ENCODE measurements at places on chromosomes 6 and 20.

DNA sequence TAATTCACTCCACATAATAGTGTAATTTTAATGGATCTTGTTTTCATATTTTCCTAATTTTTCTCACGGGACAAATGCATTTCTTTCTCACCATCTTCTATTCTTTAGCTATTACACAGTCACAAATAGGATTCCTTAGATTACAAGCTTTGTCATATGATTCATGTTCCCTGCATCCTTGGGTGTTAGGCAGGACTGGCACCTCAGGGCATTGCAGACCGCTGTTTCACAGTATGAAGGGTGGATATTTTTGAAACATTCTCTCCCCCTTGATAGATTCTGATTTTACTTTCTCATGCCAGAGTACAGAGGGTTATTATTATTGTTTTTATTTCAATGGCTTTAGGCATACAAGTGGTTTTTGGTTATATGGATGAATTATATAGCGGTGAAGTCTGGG lies 602.5 kb downstream of the PHF3 start:
- DNase-seq = no peak

GRCh38 chr6:84770521-84770920 lies 6.1 kb upstream of the TBX18 start:
- DNase-seq = no peak

DNA sequence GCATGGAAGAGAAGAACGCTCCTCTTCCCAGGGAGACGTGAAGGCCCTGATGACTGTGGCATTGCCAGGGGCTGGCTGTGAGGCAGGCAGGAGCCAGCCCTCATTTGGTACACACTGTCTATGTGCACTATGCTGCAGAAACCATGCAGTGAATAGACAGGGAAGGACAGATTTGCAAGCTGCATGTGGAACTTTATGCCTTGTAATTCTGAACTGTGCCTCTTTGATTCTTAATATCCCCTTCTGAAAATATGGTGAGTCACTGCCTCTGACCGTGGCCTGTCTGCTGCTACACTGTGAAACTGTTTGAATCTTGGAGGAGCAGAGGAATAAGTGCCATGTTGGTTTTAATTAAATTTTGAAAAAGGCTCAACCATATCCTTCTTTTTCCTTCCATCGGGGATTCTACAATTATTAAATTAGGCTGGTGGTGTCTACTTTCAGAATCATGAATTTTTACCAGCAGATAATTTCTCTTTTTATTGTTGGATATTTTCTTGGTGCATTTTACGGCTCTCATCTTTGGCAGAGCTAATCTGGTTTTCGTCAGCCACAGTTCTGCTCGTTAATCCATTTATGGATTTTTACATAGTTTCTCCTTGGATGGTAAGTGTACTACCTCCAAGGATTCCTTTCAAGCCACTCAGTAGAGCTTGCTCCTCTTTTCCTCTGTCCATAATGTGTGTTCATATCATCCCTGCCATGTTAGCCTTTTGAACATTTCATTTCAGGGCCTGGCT lies 301.0 kb upstream of the SLC35B3 start:
- DNase-seq = no peak

DNA sequence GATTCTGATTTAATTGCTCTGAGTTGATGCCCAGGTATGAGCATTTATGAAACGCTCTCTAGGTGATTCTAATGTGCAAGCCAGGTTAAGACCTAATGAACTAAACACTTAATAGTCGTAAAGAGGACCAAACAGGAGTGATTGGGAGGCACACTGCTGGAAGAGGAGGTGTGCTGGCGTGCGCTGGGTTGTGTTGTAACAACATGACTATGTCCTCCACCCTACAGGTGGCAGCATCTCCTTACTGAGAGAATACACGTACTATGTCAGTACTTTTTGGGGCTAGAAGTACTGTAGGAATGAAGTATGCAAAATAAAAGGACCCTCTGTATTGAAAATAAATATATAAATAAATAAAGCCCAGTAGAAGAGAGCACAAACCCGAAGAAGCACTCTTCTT lies 11.9 kb downstream of the C6orf89 start:
- DNase-seq = no peak

GRCh38 chr6:100257793-100258395 lies 206.8 kb downstream of the SIM1 start:
- no peak for DNase-seq

- no peak for DNase-seq
Observed at GRCh38 chr6:1474205-1474604, 84.8 kb downstream of the FOXF2 start.

- no peak for DNase-seq
Observed at GRCh38 chr20:20435453-20435852, 67.5 kb downstream of the INSM1 start.

DNA sequence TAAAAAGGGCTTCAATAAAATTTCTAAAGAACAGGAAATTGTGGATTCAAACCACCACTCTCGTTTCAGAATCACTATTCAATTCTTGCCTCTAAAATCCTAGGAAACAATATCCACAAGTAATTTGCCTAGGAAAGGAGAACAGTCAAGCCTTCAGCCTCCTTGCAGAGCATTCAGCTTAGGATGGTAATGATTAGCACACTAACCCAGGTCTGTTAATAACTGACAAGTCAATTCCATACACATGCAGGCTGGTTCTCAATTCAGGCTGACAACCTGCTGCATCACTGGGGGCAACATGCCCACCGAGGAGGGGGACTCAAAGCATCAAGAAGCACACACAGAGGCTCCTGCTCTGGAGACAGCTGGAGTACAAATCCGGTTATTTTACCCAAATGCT lies 57.6 kb downstream of the GMDS start:
- DNase-seq = no peak

DNA sequence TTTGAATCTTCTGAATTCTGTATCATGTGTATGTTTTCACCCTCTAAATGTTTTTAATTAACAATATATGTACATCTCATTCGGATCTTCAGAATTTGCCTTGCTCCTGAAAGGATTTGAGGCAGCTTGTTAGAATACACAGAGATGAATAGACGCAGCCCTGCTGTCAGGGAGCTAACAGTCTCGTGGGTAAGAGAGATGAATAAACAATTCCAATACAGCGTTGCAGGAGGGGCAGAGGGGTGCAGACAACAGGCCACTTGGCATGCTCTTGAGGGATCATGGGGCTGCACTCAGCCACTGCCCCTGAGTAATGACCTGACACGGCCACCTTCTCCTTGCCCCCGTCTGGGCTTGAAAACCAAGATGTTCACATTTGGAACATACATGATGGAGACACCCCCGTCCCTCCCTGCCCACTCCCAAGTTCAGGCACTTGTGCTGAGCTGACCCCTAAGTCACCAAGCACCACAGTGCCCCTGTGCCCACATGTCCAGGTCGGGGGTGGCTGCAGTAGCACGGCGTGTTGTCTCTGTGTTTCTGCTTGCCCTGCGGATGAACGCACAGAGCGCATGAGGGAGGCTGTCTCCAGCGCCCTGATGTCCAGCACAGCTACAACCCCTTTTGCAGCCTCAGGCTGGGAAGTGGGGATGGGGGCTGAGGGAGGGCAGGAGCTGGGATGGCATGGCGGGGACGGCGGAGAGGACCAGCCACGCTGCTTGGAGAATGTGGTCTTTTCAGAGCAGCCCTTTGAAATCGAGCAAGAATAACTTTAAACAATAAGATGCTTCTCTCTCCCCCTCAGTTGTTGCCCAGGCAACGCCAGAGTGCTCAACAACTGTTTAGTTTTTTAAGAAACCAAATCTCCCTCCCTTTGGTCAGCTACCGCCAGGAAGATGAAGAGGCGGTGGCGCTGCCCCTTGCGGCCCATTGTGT lies 33.0 kb upstream of the CDH22 start:
- no peak for DNase-seq

GRCh38 chr6:4388675-4389074 lies 253.3 kb upstream of the ECI2 start:
- DNase-seq = no peak

DNA sequence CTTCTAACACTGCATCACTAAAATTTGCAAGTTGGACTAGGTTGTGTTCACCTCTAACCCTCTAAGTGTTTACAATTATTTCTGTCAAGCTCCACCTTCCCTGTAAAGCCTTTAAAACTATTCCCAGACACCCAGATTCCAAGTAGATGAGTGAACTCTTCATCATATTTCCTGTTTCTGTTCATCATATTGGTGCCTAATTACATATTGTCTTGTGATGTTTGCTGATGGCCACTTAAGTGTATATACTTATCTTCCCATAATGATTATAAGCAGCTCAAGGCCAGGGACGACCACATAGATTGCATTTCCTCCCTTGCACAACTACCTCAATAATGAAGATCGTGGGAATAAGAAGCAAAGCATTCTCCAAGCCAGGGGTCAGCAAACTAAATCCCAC lies 16.8 kb downstream of the TNFRSF21 start:
- no peak for DNase-seq

DNA sequence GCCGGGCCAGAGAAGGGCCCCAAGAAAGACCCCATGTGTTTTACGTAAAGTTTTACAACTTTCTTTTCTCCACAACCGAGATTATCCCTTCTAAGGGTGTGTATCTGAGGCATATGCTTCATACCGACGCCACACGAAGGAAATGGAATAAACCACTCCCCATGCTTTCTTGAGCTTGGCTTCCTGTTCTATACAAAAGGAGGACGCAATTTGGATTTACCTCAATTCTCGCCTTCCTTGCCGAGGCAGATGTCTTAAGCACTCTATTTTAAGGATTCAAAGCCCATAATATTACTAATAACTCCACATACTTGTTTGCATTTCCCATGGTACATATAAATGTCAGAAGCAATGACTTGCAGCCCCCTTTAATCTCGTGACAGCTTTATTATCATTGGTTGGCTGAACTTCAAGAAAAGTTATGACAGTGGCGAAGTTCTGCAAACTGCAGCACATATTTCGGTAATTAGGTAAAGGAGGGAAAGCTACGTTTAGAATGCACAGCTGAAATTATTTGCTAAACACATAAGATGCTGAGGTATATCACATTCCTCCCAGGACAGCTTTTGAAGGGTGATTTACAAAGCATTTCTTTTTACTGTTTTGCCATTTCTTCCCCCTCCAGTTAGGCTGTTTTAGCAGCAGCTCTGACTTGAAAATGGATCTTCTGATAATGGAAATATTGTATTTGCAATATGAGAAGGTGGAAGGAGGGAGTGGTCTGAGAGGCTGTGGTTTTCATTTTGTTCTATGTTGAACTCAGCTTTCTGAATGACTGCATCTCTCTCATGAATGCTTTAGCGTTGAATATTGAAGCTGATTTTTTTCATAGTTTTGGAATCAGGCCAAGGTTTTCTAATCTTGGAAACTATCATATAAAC lies 330.5 kb downstream of the EPHA7 start:
- no peak for DNase-seq

GRCh38 chr6:75906871-75907270 lies 157.8 kb downstream of the MYO6 start:
- DNase-seq = no peak

DNA sequence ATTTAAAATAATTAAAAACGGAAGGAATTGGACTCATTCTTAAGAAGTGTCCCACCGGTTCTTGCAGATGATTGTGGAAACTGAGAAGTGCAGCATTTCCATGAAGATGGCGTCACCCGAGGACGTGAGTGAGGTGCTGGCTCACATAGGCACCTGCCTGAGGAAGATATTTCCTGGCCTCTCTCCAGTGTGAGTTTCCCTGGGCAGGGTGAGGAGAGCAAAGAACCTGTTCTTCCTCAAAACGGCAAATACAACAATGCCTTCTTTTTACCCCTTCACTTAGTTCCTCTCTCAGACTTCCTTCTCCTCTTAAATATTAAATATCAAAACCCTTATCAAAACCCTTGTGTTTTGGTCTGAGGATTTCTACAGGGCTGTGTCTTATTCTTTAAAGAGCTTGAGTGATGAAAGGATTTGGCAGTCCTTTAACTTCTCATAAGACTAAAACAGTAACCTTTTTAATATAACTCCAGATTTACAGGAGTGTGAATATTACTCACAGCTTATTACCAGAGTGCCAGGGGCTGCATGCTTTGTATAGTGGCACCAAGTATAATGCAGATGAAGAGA lies 156.3 kb downstream of the CARMIL1 start:
- DNase-seq = no peak

DNA sequence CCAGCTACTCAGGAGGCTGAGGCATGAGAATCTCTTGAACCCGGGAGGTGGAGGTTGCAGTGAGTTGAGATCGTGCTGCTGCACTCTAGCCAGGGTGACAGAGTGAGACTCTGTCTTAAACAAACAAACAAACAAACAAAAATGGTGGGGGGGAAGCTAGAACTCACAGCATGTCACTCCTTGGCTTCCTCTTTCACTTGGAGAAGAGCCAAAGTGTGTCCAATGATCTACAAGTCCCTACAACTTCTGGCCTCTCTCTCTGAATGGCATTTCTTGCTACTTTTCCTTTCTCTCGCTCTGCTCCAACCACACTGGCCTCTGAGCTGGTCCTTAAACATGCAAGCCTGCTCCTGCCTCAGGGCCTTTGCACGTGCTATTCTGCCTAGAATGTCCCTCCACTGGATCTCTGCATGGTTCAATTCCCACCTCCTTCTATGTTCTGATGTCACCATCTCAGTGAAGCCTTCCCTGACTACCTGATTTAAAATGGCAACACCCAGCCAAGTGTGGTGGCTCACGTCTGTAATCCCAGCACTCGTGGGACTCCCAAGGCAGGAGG lies 8.1 kb downstream of the TLDC2 start:
- no peak for DNase-seq

- DNase-seq = no peak
Observed at GRCh38 chr6:37502703-37503291, 3.1 kb upstream of the CCDC167 start.

DNA sequence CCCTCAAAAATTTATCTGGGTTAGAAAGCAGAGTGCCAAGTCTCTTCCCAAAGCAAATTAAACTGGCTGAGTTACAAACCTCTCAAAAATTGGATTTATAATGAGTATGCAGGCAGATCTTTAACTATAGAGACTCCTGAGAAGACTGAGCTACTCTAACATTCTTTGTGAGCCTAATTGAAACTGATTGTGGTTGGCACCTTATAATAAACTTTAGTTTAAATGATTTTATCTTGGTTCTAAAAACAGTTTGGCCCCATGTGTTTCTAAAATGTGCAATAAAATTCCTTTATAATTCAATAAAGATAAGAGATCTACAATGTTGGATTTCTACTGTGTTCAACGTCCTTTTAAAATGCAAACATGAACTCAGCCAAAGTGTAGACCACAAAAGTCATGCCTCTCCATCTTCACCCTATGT lies 480.2 kb upstream of the RNF217 start:
- DNase-seq = no peak

- no peak for DNase-seq
Observed at GRCh38 chr6:83838727-83839126, 14.4 kb upstream of the RIPPLY2 start.

Data from suprapubic skin (tissue), 4 donors.